DMS153 (cell line): ENCODE measurements at places on chromosomes 5 and 9.

- no peak for DNase-seq
Observed at GRCh38 chr5:148467958-148468357, 84.2 kb downstream of the FBXO38 start.

GRCh38 chr9:81689343-81690175, at the start of gene TLE1:
Gene TLE1, minus strand, starts transcription at chr9:81689547. Its CDS starts 1,307 bp downstream, at chr9:81688240.
- peak; percentile 99 for DNase-seq

GRCh38 chr5:169765176-169765996, 128.3 kb downstream of the DOCK2 start:
- DNase-seq: no peak

DNA sequence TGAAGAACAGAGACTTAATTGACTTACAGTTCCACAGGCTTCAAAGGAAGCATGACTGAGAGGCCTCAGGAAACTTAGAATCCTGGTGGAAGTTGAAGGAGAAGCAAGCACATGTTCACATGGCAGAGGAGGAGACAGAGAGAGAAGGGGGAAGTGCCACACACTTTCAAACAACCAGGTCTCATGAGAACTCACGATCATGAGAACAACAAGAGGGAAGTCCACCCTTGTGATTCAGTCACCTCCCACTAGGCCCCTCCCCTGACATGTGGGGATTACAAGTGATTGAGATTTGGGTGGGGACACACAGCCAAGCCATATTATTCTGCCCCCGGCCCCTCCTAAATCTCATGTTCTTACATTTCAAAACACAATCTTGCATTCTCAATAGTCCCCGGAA, 19.5 kb downstream of the NR3C1 start:
- DNase-seq: no peak

DNA sequence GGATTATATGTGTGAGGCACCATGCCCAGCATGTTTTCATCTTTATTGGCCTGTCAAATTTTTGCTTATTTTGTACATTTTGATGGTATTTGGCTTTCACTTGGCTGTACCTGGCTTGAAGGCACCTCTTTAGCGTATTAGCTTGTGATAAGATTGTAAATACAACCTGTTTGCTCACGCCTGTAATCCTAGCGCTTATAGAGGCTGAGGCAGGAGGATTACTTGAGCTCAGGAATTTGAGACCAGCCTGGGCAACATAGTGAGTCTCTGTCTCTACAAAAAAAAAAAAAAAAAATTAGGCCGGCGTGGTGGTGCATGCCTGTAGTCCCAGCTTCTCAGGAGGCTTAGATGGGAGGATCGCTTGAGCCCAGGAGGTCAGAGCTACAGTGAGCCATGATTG, 11.3 kb downstream of the SEC24A start:
- DNase-seq: no peak

DNA sequence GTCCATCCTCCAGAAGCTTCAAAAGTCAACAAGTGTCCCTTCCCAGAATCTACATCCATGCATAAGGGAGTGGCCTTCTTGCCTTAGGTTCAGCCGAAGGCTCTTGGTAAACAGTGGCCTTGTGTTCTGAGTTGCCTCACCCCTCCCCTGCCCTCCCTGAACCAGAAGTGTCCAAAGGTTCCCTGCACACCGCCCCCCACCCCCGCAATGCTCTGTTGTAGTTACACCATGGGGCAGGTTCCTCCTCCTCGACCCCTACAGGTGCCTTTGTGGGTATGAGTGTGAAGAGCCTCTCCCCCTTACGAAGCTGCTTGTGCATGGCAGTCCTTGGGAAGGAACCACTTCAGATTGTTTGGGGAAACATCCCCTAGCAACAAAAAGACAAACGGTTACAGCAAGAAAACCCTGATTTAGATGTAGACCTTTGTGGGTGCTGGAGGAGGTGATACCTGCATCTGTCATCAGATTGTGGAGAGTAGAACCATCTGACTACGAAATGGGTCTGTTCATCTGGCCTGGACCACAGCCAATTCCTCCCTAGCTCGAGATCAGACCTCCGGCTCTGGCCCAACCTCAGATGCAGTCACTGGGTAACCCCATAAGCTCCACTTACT, 7.1 kb downstream of the SPACA9 start:
- no peak for DNase-seq

DNA sequence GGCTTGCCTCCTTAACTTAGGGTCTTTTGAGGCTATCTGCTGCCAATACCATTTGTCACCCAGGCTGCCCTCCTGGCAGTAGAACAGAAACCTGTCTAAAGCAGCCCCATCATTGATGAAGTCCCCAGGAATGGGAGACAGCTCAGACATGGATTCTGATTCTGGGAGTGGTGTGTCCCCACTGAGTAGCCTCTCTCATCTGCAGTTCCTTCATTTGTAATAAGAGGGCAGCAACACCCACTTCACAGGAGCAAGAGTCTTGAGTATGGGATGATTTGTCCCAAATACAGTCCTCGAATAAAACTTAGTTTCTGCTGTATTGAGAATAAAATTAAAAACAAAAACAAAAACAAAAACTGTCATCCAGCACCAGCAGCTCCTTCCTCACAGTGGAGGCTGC, 167.6 kb downstream of the ASTN2 start:
- DNase-seq: no peak

DNA sequence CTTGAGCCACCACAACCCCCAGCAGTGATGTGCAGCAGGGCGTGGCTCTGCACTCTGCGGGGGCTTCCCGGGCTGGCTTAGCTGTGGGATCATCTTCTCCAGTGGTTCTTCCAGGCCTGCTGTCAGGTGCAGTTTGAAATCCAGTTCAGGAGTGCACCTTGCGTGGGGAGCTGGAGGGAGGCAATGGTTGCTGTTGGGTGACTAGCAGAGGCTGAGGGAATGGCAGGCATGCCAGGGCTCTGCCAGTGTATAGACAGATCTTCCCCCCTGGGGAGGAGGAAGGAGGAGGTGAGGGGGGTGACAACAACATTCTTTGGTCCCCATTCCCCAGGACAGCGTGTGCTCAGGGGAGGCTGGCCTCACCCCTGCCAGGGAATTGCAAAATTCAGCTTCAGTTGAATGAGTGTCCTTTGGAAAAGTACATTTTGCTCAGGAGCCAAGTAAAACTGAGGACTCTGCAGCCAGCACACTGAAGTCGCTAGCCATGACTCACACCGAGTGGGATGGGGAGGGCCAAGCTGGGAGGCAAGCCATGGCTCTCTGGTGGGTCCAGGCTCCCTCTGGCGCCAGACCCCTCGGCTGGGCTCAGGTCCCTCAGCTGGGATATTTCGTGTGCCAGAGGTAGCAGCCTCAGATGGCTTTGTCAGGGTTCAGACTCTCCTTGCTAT, 35.0 kb downstream of the ERGIC1 start:
- DNase-seq: no peak

DNA sequence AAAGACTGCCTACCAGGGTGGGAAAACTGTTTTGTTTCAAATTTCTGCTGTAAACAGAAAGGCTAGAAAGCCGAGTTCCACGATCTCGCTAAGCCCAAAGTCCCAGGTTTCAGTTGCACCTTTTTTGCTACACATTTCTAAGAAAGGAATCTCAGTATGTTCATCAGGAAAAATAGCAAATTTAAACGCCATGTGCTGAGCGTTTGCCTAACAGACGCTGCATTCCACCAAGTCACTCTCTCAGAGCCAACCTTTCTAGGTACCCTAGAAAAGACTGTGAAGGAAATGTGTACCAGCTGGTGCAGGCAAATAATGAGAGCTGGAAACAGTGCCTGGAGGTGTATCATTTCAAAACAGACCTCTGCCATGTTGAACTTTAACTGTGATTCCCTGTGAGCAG, 71.8 kb downstream of the FRMD3 start:
- DNase-seq: no peak

DNA sequence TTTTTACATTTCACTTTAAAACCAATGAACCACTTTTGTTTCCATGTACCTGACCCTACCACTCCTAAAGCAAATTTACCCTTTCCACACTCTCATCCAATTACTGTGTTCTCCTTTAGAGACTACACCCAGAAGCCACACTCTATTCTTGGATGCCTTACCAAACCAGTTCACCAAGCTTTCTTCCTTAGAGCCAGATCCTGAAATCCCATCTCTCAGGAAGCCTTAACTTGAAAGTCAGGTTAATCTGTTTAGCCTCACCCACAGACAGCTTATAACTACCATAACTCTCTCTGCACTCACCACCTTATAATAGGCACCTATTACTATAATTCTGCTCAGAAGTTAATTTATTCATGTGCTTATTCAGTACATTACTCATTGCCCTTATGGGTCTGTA, 4.3 kb downstream of the CSNK1A1 start:
- no peak for DNase-seq

DNA sequence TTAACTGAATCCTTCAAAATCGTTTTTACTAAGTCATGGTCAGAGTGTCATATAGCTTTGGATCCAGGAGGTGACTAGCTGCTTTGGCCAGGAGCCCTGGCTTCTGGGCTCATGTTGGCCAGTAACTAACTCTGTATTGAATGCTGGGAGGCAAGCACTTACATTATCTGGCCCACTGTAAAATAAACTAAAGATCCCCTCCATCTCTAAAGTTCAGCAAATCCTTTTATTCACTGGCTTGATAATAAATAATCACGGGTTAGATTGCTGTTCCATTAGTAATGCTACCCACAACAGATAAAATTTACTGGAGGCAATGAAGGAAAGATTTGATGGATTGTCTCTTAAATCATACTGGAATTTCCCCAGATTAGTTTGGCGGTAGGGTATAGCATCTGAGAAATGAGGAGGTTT, 382.2 kb upstream of the TLE4 start:
- no peak for DNase-seq
